CD4-positive, alpha-beta T cell treated with Interferon alpha-2 for 1 hour (primary cell): ENCODE measurements at places on chromosomes 7 and 10.

- DNase-seq, result no peak
These were observed 210.1 kb upstream of the KCTD7 start for GRCh38 chr7:66418537-66418936.

DNA sequence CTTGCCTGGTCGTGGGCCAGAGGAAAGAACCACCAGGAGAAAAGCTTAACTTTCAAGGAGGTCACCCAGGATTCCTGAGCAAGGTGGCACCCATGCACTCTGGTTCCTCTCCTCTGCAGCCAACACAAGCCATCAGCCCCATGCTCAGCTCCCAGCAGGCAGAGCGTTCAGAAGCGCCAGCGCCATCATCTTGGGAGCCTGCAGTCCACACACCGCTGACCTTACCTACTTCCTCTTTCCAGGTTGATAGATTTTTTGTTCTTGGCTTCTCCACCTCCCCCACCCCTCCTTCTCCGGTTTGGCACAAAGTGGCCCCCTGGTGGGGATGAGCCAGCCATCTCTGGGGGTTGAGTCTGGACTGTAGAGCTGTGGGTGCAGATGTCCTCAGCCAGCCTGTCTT is 1.7 kb upstream of the WDR86 start:
- no peak for DNase-seq

DNA sequence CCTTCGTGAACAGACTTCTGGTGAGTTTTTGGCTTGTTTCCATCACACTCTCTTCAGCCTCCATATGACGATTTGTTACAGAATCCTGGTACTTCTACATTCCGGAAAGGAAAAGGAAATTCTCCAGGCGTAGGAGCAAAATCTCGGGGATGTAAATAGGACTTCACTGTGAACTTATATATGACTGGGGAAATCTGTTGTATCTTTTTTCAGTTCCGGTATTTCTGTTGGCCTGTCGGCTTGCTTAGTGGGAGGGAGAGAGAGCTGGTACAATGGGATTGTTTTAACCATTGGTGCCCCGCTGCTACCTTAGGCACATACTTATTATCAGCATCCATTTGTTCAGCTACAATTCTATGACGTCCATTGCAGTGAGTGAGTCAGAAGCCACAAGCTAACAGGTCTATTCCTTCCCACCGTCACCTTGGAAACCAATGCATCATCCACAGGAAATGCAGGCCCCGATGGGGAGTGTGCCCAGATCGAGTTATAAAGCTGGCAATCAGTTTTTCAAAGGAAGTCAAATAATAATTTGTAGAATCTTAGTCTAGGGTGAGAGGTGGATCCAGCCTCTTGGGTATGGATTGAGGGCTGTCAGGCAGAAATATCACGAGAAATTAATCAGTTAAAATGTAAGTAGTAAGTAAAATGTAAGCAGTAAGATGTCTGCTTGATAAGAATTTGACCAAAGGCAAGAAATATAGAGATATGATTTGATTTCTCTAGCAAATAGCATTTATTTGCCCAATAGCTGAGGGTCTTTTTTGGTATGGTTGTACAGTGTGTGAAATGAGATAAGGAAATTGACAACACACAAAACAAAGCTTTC is 92.0 kb upstream of the MKLN1 start:
- DNase-seq, result peak; percentile 88

DNA sequence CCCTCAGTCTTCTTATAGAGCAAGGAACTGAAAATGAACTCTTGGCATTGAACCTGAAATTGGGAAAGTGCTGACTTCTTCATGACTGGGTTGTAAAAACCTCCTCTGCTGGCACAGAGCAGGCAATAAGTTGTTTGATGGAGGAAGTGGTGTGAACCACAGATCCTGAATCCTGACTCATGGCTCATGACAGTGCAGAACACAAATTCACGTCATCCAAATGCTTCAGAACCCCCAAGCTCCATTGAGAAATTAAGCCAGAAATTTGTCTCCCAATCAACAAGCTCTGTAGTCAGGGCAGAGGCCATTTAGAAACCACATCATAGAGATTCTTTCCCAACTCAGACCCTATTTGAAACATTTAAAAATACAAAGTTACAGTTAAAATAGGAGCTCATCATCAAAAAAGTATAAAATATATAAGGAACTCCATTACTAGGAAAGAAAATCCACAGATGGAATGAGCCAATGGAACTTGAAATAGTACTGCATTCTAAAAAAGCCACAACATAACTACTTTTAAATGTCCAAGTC is 10.3 kb upstream of the STK17A start:
- peak; percentile 33 for DNase-seq

- no peak for DNase-seq
These were observed 598.3 kb upstream of the ADARB2 start for GRCh38 chr10:2335626-2336025.

DNA sequence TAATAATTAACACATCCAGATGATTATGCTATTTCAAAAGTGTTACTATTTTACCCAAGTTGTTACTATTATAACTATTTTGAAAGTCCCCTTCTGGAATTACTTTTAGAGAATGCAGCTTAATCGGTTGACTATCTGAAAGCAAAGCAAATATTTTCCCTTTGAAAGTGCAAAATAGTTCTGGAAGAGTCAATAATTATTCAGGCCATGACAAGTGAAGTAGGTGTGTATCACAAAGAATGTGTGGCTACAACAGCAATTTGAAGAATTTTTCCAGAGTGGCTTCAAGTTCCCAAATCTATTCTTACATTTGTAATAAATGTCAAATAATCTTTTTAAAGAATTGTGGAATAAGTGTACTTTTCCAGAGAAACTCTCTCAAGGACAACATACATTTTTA is 42.8 kb downstream of the RNLS start:
- no peak for DNase-seq

DNA sequence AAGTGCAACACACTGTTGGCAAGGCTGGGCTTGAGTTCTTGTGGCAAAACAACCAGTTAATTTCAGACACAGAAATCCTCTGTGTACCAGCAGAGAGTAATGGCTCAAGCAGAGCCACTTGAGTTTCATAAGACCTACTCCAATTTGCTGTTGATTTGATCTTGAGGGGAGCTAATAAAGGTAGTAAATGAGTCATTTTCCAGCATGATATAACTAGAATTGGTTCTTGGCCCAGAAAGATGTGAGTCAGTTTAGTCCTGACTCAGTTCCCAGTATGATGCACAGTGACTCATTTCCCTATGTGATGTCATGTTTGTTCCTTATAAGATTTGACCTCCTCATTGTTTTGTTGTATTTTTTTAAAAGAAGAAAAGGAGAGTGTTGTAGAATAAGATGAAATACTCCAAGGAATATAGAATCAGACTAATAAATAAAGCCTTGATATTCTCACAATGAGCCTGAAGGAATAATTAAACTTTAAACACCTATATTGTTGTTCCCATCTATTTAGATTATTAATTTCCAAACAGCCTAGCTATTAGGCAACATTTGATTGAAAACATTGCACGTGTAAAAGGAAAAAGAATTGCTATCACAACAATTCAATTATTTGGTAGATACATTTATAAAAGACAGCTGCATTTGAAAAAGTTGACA is 186.2 kb downstream of the REEP3 start:
- no peak for DNase-seq

- DNase-seq, result no peak
These were observed 73.0 kb upstream of the LRRC4 start for GRCh38 chr7:128104108-128104742.

DNA sequence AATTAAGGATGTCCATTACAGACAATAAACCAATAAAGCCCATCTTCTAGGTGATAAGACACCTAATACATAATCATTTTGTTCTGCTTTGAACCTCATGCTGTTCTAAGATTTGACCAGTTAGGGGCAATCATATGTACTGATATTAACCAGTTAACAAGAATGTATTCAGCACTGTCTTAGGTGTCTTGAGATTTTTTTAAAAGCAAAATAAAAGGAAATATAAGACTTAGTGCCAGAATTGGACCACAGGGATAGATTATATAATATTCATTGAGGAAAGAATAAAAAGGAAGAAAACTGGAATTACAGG is 32.0 kb downstream of the IMMP2L start:
- DNase-seq, result no peak

- DNase-seq, result no peak
These were observed 91.8 kb downstream of the SEPTIN14 start for GRCh38 chr7:55770778-55771177.

GRCh38 chr7:143373255-143373794 is 7.8 kb upstream of the ZYX start:
- no peak for DNase-seq

- DNase-seq, result peak; percentile 19
These were observed 254.9 kb downstream of the KIAA1217 start for GRCh38 chr10:24463611-24464426.

- no peak for DNase-seq
These were observed 1.5 kb upstream of the CPVL start for GRCh38 chr7:29147821-29148220.

DNA sequence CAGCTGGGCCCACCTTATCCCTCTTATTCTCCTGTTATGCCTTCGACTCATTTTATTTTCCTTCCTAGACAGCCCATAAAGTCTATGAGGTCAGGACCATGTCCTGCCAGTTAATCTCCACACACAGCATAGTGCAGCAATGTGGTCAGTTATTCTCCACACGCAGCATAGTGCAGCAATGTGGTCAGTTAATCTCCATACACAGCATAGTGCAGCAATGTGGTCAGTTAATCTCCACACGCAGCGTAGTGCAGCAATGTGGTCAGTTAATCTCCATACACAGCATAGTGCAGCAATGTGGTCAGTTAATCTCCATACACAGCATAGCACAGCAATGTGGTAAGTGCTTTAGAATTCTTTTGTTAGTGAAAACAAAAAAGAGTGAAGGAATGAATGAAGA is 77.8 kb downstream of the TEX36 start:
- DNase-seq, result no peak

DNA sequence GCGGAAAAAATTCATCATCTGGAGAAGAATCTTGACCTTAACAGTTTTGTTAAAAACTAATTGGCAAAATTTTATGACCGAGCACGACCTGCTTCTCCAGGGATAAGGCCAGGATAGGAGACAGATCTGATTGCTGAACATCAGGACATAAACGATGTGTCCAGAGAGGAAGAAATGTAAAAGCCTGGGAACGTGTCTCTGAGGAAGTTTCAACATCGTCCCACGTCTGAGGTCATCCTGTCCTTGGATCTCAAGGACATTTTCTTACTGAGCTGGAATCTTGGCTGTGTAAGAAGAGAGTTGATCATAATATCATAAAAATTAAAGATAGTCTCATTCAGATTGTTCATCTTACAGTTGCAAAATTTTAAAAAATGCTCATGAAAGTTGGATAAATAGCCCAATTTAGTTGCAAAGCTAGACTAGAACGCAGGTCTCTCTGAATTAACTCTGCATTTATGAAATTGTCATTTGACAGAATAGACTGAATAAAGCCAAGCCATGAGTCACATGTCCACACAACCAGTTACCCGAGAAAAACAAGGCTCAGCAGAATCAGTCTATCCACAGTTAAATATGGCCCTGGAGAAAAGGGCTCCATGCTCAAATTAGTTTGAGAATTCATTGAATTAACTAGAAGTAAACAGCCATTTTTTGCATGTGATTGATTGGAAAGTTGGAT is 120.0 kb upstream of the EGFR start:
- no peak for DNase-seq

DNA sequence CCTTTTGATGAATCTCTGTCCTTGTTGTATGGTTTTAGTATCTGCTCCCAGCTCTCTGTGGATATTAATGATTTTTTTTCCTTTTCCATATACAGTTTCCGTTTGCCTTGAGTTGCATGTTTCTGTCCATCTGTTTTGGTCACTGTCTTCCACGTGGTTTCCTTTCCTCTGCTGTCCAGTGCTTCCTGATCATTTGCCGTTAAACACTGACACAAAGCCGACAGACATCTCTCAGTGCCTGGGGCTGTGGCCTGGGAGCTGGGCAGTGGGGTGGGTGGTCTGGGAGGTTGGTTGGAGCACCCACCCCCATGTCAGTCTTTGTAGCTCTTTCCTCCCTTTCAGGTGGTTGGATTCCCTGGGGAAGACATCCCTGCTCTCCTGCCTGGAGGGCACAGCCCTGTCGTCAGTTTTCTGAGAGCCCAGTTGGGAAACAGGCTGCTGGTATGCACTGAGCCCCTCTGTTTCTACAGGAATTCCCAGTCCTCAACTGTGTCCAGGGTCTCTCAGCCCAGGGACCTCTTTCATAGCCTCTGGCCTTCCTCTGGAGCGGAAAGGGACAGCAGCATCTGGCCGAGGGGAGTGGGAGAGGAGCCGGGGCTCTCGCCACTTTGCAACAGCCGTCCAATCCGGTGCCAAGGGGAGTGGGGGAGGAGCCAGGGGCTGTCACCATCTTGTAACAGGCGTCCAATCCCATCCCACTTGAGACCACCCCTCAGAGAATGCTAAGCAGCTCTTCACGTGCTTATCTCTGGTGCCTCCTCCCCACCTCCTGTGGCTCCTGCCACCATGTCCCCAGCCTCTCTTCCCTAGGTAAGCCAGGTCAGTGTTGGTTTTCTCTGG is 26.7 kb upstream of the MKI67 start:
- DNase-seq, result no peak

GRCh38 chr7:157676456-157677255 is 339.9 kb downstream of the DNAJB6 start:
- no peak for DNase-seq

DNA sequence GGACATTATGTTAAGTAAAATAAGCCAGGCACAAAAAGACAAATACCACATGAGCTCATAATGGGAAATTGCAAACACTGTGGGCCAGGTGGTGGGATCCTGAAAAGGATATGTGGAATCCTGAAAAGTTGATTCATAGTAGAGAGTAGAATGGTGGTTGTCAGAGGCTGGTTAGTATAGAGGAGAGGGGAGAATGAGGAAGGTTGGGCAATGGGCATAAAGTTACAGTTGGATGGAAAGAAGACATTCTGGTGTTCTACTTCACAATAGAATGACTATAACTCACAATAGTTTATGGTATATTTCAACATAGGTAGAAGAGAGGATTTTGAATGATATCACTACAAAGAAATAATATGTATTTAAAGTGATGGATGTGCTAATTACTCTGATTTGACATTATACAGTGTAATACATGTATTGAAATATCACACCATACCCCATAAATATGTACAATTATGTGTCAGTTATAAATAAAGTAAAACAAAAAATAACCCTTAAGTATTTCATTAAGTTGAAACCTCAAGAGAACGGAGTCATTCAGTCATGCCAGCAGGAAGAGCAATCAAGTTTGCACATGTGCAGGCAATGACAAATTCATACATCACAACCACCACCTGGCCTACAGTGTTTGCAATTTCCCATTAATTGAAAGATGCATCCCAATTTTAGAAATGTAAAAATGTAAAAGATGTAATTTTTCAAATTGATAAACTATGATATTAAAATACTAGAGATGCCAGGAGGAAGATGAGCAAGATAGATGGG is 156.7 kb downstream of the MAGI2 start:
- DNase-seq, result no peak
